Lung (tissue), 17 donors: ENCODE measurements at places on chromosomes 3 and 15.

GRCh38 chr3:121436074-121436473, 109.7 kb downstream of the POLQ start:
- no peaks in the 10 kb centered on the region for H3K36me3 ChIP-seq
- H3K27ac ChIP-seq, result no peak overlapping the region
- DNase-seq, result no peak
- no peaks in the 10 kb centered on the region for H3K27me3 ChIP-seq

GRCh38 chr3:30268288-30268687, 338.1 kb upstream of the TGFBR2 start:
- DNase-seq, result no peak
- H3K36me3 ChIP-seq, result no peaks in the 10 kb centered on the region
- no peaks in the 10 kb centered on the region for H3K27me3 ChIP-seq
- no peak overlapping the region for H3K4me3 ChIP-seq

- no peak overlapping the region for H3K27ac ChIP-seq
- DNase-seq, result no peak
- H3K36me3 ChIP-seq, result no peaks in the 10 kb centered on the region
These were observed 378.7 kb upstream of the ATP11B start for GRCh38 chr3:182414586-182414985.

GRCh38 chr3:76888856-76889255, 151.0 kb upstream of the ROBO2 start:
- DNase-seq, result no peak
- H3K4me3 ChIP-seq, result no peak overlapping the region
- H3K27me3 ChIP-seq, result no peaks in the 10 kb centered on the region

GRCh38 chr3:104106276-104106675, 1260.4 kb upstream of the ALCAM start:
- no peak overlapping the region for H3K27ac ChIP-seq
- H3K4me3 ChIP-seq, result no peak overlapping the region
- H3K27me3 ChIP-seq, result no peaks in the 10 kb centered on the region

DNA sequence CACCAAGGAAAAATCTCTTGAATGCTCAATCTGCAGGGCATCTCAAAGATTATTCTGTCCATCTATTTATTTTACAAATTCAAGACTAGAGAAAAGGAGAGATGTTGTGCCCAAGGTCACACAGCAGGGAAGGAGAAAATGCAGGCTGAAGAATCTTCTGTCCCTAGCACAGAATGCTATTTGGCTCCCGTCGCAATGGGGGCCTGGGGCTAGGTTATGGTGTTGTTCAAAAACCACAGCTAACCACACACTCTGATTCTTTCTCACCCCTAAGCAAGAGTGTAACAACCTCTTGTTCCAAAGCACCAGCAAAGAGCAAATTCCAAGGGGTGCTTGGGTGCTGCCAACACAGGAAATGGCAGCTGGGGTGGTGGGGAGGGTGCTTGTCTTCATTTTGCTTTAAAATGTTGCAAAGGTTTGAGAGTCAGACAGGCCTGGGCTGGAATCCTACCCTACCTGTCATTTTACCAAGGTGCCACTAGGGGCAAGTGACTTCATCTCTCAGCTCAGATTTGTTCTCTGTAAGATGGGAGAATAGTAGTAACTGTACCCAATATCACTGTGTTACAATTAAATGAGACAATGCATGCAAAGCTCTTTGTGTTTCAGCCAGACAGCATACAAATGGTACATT, 112.5 kb downstream of the ADAMTS9 start:
- H3K27ac ChIP-seq, result no peak overlapping the region
- H3K27me3 ChIP-seq, result no peaks in the 10 kb centered on the region
- DNase-seq, result no peak
- peaks cover 19% of the 10 kb centered on the region for H3K4me1 ChIP-seq

DNA sequence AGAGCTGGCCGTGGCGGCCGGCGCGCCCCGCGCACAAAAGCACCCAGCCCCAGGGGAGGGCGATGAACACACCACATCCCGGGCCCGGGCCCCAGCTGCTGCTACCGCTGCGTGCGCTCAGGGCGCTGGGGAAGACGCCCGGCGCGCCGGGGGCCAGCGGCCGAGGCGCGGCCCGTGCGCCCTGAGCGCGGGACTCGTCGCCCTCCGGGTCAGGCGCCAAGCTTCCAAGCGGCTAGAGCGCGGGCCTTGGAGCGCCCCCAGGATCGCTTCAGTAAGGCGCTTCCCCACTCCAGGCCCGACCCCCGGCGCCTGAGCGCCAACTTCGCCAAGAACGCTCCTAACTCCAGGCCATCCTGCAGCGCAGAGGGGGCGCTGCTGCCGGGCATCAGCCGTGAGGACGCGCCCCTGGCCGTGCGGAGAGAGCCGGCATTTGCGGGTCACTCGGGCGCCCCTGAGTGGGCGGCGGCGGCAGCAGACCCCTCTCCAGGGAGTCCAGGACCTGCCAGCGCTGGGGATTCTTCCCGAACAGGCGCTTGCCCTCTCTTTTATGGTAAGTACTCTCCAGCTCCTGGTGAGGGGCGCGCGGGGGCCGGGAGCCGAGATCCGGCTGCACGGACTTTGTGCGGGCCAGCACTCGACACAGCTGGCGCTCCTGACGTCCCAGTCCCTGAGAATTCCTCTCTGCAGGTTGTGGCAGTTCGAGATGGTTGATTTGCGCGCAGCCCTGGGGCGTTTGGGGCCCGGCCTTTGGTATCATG, 475 bp downstream of the SPSB4 start:
- H3K27me3 ChIP-seq, result no peaks in the 10 kb centered on the region
- H3K27ac ChIP-seq, result no peak overlapping the region
- DNase-seq, result peak; percentile 76
- no peaks in the 10 kb centered on the region for H3K36me3 ChIP-seq

GRCh38 chr15:38823263-38823662, 258.6 kb upstream of the RASGRP1 start:
- no peak overlapping the region for H3K27ac ChIP-seq
- DNase-seq, result no peak
- no peaks in the 10 kb centered on the region for H3K36me3 ChIP-seq

- H3K27ac ChIP-seq, result no peak overlapping the region
- H3K4me1 ChIP-seq, result peaks cover 2% of the 10 kb centered on the region
- DNase-seq, result no peak
- no peak overlapping the region for H3K4me3 ChIP-seq
- no peaks in the 10 kb centered on the region for H3K27me3 ChIP-seq
These were observed 402.8 kb upstream of the RARB start for GRCh38 chr3:25025236-25025635.

DNA sequence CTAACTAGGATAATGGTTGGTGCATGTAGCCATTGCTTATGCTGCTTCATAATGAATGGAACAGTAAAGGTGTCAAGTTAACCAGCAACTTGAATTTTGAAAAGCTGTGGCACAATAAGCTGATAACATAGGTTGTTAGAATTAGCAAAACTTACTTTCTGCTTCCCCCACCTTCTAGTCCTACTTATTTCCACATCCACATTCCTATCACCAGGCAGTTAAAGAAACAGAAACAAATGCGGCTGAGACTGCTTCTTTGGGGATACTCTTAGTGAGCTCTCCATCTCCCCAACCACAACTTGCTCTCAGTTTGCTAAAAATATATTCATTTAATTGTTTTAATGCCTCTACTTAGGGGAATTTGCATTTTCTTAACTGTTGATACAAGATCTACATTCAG, 215.1 kb downstream of the TIGIT start:
- no peaks in the 10 kb centered on the region for H3K27me3 ChIP-seq
- DNase-seq, result no peak
- H3K4me1 ChIP-seq, result no peaks in the 10 kb centered on the region
- no peaks in the 10 kb centered on the region for H3K36me3 ChIP-seq
- peak overlapping the region; percentile 21 for H3K27ac ChIP-seq
- no peak overlapping the region for H3K4me3 ChIP-seq

DNA sequence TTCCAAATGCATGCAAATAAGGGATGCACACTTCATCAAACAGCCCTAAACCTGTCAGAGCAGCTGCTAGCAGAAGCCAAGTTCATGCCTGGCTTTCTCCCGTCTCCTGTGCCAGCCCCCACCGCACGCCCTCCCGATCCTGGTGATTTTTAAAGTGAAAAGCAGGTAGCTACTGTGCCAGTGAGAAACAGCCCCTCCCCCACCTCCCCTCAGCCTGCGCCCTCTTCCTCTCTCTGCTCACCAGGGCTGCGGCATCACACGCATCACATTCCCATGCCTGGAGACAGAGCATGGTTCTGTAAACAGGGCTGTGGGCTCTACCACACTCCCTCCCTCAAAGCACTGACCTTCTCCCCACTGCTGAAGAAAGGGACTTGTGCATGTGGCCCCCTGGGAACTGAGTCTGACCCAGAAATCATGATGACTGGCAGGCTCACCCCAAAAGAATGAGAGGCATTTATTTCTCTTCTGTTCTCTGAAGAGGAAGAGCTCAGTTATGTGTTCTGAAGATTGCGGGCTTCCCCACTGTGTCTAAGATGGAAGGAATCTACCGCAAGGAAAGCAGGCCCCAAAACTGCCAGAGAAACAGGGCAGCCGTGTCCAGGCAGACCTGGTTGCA, 14.5 kb upstream of the SLC6A1 start:
- H3K27ac ChIP-seq, result no peak overlapping the region
- no peaks in the 10 kb centered on the region for H3K36me3 ChIP-seq

DNA sequence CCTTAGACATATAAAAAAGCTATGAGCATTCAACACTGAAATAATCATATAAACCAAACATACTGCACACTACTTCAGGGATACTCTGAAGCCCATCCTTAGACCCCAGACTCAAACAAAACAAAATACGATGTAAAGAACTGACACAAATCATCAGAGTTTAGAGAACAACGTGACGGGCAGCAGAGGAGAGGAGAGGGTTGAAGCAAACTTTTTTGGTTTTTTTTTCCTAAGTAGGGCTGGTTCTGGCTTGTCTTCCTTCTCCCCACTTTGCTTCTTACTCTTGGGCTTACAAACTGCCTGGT, 34.7 kb downstream of the GAP43 start:
- no peak for DNase-seq
- peak overlapping the region; percentile 64 for H3K4me3 ChIP-seq
- peaks cover 8% of the 10 kb centered on the region for H3K4me1 ChIP-seq

DNA sequence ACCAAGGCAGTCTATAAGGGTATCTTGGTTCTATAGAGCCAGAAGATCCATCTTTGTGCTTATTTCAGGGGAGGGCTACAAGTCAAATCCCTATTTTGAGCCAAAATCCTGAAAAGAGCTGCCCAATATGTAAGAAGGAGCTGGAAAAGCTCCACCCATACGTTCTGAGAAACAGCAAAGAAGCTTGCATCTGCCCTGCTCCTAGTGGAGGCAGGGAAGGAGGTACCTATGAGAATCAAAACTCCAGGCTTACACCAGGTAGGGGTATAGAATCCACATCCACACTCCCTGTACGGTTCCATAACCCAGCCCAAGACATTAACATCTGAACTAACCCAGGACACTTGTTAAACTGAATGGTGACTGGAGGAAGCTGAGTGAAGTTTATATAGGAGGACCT, 30.0 kb downstream of the PHC3 start:
- no peak overlapping the region for H3K27ac ChIP-seq
- no peaks in the 10 kb centered on the region for H3K27me3 ChIP-seq

- peaks cover 9% of the 10 kb centered on the region for H3K27me3 ChIP-seq
- DNase-seq, result no peak
These were observed 12.8 kb downstream of the ATP2B2 start for GRCh38 chr3:10492364-10493201.

DNA sequence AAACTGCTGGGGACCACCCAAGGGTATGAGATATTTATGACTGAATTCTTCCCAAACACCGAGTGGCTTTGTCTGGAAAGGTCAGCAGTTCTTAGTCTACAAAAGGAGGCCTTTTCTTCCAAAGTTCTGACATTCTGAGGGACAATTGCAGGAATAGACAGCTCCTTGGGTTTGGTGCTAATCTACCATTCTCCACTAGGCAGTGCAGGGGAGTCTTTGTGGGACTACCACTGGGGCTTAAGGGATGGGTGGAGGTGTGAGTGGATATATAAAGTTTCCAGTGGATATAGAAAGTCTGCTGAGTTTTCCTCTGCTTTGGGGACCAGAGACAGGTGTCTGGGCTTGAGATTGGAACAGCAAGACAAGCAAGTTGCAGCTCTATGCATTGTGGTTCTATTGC, 62.7 kb downstream of the EXOG start:
- H3K4me1 ChIP-seq, result no peaks in the 10 kb centered on the region
- no peak overlapping the region for H3K4me3 ChIP-seq
- DNase-seq, result no peak
- no peaks in the 10 kb centered on the region for H3K27me3 ChIP-seq
- no peak overlapping the region for H3K27ac ChIP-seq

DNA sequence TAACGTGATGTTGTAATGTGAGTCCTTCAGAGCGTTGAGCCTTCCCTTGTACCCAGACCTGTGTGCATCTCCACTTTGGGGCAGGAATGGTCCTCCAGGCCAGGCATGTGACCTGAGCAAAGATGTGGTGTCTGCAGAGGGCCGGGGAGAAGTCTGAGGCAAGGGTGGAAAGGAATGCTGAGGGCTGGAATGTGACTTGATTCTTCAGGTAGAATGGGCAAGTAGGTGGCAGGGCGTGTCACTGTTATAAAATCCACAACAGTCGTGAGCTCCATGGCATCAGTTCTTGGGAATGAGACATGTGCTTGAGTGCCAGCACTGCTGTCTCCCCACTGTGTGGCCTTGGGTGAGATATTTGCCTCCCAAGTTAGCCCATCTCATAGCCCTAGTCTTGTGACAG, 24.0 kb upstream of the BSN start:
- H3K36me3 ChIP-seq, result peaks cover 28% of the 10 kb centered on the region
- H3K4me1 ChIP-seq, result no peaks in the 10 kb centered on the region
- H3K27me3 ChIP-seq, result no peaks in the 10 kb centered on the region
- H3K4me3 ChIP-seq, result no peak overlapping the region
- no peak for DNase-seq

- no peak overlapping the region for H3K27ac ChIP-seq
- DNase-seq, result no peak
- H3K27me3 ChIP-seq, result no peaks in the 10 kb centered on the region
- H3K36me3 ChIP-seq, result no peaks in the 10 kb centered on the region
- H3K4me3 ChIP-seq, result no peak overlapping the region
- H3K4me1 ChIP-seq, result no peaks in the 10 kb centered on the region
These were observed 184.8 kb downstream of the SHQ1 start for GRCh38 chr3:72663429-72663828.

GRCh38 chr3:188789251-188789650, 382.5 kb upstream of the TPRG1 start:
- no peak overlapping the region for H3K27ac ChIP-seq
- no peak for DNase-seq
- no peaks in the 10 kb centered on the region for H3K36me3 ChIP-seq
- peaks cover 5% of the 10 kb centered on the region for H3K4me1 ChIP-seq

DNA sequence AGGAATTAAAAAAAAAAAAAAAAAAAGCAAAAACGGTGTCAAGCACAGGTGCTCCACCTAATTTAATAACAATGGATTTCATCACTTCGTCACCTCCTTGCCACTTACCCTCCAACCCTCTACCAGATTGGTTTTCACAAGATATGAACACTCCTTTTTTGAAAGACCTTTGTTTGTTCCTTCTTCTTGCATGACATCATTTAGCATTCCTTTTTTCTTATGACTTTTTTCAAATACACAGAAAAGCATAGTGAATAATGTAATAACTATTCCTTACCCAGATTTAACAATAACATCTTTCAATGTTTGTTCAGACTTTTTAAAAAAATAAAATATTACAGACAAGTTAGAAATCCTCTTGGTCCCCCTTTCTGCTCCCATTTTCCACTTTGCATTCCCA, 16.3 kb downstream of the COL6A6 start:
- no peaks in the 10 kb centered on the region for H3K36me3 ChIP-seq
- DNase-seq, result no peak
- H3K27me3 ChIP-seq, result no peaks in the 10 kb centered on the region
- H3K4me1 ChIP-seq, result peaks cover 8% of the 10 kb centered on the region
